ENCODE measurements at places on chromosomes 12 and 14.

GRCh38 chr12:54251667-54252284 lies 28.1 kb downstream of the CBX5 start:
- DNase-seq, result no peak

- DNase-seq, result no peak
Measured at GRCh38 chr12:66399911-66400306, 97.6 kb downstream of the HELB start.

- DNase-seq, result no peak
Measured at GRCh38 chr12:124386661-124387527, 92.0 kb downstream of the RFLNA start.

- DNase-seq, result no peak
Measured at GRCh38 chr12:6708960-6709394, 8.4 kb upstream of the PIANP start.

DNA sequence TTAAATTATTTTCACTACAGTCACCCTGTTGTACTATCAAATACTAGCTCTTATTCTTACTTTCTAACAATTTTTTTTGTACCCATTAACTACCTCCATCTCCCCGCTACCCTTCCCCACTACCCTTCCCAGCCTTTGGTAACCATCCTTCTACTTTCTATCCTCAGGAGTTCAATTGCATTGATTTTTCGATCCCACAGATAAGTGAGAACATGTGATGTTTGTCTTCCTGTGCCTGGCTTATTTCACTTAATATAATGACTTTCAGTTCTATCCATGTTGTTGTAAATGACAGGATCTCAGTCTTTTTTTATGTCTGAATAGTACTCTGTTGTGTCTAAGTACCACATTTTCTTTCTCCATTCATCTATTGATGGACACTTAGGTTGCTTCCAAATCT lies 117.8 kb downstream of the FIGNL2 start:
- DNase-seq, result no peak

DNA sequence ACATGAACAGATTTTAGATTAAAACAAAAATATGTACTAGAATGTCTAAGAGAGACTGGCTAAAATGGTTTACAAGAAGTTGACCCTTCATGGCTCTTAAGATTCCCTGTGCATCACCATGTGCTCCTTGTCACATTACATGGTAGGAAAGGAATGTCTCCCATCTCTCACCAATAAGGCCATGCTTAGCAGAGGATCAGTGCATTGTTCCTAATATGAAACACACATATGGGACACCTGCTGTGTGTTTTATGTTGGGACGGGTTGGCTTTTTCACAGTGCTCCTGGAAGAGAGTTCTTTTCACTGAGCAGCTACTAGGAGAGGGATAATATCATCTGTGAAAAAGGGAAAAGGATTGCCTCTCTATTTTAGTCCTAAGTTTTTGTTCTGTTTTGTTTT lies 9.6 kb downstream of the PFKM start:
- DNase-seq, result no peak

- DNase-seq, result no peak
Measured at GRCh38 chr14:35553808-35554207, 19.8 kb downstream of the INSM2 start.

- no peak for DNase-seq
Measured at GRCh38 chr14:35576260-35576659, 42.3 kb downstream of the INSM2 start.

DNA sequence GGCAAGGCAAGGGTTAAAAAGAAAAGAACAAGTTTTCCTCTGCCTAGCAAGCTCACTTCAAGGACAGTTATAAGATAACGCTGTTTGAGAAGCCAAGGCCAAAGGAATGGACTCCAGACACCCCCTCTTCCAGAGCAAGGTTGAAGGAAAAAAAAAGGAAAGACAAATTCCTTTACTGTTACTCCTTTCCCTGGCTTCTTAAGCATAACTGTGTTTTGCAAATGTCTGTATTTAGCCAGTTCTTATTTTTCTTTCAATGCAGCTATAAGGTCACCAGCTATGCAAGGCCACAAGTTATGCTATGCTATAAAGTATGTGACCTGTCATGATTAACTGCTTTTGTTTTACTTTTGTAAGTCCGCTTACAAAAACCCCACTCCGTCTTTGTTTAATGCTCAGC lies 26.6 kb downstream of the ZNF410 start:
- no peak for DNase-seq

- no peak for DNase-seq
Measured at GRCh38 chr12:6540181-6540877, 6.0 kb downstream of the GAPDH start.

DNA sequence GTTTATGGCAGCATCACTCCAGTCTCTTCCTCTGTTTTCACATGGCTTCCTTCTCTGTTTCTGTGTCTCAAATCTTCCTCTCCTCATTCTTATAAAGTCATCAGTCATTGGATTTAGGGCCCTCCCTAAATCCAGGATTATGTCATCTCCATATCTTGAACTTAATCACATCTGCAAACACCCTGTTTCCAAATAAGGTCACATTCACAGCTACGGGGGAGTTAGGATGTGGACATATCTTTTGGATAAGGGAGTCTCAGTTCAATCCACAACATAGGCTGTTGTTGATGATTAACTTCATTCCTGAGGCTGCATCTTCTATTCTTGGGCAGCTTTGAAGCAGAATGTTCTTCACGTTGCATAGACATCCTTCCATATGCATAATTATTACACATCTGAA lies 40.3 kb upstream of the NTF3 start:
- no peak for DNase-seq

DNA sequence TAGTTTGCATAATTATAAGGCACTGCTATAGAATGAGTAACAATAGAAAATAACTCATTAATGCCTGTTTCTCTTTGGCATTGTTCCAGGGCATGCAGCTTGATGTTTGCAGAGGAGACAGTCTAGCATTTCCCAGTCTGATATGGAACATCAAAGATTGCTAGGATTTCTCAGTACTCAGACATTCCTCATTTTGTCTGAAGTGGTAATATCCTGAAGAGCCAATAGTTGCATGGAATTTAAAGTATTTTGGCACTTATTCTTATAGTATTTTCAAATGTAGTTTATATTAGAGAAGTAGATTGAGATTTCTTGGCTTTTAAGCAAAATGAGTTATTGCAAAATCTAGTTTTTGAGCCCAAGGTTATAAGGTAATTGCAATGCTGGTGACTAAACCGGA lies 337.3 kb upstream of the E2F7 start:
- no peak for DNase-seq

GRCh38 chr14:104970231-104971068 lies 7.7 kb downstream of the AHNAK2 start:
- no peak for DNase-seq

GRCh38 chr12:124430491-124430890 lies 135.6 kb downstream of the RFLNA start:
- DNase-seq, result no peak

- DNase-seq, result no peak
Measured at GRCh38 chr12:38373784-38374183, 57.2 kb downstream of the ALG10B start.

Data from LNCaP clone FGC (cell line).